ENCODE measurements at places on chromosomes 4 and X.

- no peak for DNase-seq
These were observed 73.2 kb upstream of the EFNB1 start for GRCh38 chrX:68755616-68756125.

DNA sequence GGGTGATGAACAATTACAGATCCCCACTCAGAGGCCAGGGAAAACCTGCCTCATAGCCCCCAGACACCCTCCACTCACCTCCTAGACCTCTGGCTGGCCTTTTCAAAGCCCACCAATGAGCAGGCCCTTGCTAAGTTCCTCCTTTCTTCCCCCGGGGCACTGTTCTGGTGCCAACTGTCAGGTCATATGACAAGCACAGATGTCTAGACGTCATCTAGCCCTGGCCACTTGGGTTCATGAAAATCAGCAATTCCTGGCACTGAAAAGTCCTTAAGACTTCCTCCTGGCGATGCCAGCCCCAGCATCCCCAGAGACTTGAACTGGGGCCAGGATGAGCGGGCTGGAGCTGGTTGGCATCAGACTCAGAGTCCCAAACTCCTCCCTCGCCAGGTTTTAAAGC is 115.6 kb upstream of the NALF2 start:
- no peak for DNase-seq

DNA sequence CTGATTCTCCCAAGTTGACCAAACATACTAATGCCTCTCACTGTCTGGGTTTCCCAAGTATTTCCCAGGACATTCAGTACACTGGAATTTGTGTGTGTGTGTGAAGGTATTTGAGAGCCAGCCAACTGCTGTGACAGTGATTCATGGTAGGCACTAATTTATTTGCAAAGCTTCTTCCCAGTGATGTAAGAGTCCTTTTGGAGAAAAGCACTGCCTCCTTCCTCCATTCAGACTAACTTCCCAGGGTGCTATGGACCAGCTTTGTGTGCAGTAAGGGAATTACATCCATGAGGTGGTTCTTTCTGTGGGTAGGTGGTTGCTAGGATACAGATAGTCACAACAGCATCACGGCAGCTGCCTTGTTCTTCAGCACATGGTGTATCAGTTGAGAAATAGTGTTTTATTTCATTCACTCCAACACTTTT is 8.7 kb downstream of the EGF start:
- no peak for DNase-seq

GRCh38 chrX:120755066-120755846 is 120.4 kb downstream of the CT47B1 start:
- DNase-seq = peak; percentile 85

- no peak for DNase-seq
These were observed 640.0 kb downstream of the RAB28 start for GRCh38 chr4:12844141-12844540.

DNA sequence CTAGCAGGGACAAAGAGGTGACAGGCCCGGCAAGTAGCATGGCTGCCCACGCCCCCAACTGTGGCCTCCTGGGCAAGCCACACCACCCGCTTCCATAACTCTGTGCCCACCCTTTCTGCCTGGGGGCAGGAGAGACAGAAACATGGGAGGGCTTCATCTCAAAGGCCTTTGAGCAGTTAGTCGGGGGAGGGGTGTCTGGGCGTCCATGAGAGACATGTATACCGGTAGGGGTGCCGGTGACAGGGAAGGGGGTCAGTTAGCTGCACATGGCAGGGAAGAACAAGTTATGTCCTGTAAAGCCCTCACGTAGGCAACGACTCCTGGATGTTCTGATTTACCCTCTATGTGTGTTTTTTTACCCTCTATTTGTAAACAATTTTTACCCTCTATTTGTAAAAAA is 9.3 kb downstream of the PDZD4 start:
- no peak for DNase-seq

GRCh38 chrX:13994536-13995080 is 35.1 kb downstream of the GEMIN8 start:
- no peak for DNase-seq

GRCh38 chr4:183288955-183289354 is 31.1 kb downstream of the CLDN22 start:
- no peak for DNase-seq

GRCh38 chr4:37793562-37793961 is 32.9 kb upstream of the PGM2 start:
- DNase-seq = peak; percentile 42

DNA sequence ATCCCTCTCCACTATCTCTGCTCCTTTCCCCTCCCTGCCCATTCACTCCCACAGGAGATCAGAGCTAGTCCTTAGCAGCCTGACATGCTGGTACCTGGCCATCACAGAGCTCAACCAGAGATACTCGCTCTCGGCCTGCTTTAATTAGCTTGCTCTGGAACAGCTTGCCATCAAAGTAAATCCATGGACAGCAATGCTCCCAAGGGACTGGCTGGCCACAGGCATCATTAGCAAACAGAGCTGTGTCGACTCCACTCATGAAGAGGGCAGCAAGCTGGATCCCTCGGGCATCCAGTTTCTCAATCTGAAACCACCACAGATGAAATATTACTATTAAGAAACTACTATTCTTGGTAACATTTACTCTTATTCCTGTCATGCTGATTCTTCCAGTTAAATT is 43.4 kb upstream of the PHF8 start:
- DNase-seq = no peak

DNA sequence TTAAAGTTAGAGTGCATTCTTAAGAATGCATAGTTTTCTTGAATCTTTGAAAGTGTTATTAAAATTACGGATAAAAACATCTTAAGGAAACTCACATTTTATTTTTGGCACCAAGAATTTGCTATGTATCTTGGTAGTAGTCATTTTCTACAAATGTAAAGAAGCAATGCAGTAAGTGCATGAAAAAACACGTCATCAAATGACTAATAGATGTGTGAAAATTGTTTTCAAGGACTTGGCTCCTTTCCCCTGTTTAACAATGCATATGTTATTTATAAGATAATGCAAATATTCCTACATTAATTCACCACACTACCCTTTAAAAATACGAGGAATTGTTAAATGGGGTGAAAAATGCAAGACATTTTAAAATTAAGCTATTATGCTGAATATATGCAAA is 461.2 kb upstream of the PCDH7 start:
- no peak for DNase-seq
